ENCODE measurements at places on chromosomes 2 and 18.
A peak's percentile ranks its signal among the peaks of the same experiment; 100 is the strongest.

- DNase-seq: no peak
These were observed 4.3 kb downstream of the VAPA start for GRCh38 chr18:9918016-9918680.

DNA sequence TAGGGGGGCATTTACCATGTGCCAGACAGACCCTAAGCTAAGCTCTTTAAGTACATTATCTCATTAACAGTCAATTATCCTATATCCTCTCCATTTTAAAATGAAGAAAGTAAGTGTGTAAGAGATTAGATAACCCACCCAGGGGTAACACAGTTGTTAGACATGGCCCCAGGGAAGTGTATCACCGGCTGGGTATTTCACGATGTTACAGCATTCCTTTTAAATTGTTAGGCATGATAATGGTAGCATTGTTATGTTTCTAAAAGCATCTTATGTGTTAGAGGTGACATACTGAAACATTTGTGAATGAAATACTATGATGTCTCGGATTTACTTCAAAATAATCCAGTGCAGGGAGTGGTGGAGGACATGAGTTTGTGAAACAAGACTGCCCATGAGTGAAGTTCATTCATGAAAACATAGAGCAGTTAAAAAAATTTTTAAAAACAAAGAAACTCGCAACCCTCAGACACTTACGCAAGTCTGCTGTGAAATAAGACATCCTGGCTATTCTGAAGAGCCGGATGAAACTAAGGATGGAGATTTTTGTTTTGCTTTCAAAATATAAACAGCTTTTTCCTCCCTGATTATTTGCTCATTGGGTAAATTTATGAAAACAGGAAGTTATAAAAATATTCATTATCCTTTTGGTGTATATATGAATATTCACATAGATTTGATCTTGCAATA, 54.9 kb downstream of the IL1RL2 start:
- DNase-seq: no peak

DNA sequence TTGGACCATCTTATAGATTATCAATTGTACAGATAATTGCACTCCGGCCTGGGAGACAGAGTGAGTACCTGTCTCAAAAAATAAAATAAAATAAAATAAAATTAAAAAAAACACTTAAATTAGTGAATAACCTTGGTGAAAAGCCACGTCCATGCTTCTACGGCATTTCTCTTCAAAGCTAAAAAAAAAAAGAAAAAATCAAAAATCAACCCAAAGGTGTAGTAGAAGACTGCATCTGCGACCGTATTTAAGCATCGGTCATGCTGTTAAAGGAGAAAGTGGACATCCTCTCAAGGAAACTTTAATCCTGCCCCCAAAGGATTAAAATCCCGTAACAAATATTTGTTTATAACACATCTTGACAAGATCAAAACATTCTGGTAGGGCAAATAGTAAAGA, 350 bp upstream of the RNF138 start:
- no peak for DNase-seq

DNA sequence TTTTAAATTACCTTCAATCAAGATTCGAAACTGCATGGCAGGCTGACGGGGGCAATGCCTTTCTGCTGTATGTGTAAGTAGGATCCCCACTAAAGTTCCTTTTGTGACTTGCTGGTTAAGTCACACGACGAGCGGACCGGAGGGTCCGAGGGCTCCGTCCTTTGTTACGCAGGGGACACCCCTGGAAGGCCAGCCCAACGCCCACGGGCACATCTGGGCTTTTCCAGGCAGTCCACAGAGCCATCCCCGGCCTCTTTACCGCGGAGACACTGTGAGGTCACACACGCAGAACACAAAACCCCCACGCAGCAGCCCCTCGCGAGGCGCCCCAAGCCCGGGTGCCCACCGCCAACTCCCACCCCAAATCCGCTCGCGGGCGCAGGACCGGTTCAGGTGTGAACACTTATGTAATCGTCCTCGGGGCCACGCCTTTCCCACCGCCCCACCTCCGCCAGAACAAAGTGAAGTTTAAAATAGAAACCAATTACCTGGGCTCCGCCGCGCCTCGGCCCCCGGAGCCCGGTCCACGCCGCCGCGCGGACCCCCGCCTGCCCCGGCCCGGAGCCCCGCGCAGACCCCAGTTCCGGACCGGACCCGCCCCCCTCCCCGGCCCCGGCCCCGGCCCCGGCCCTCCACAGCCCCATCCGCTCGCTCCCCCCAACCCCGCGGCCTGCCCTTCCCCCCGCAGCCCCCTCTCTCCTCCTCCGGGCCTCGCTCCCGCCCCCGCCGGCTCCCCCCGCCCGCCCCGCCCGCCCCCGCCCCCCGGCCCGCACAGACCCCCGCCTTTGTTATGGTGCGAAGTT, 4.2 kb downstream of the ZNF516 start:
- peak; percentile 73 for DNase-seq

DNA sequence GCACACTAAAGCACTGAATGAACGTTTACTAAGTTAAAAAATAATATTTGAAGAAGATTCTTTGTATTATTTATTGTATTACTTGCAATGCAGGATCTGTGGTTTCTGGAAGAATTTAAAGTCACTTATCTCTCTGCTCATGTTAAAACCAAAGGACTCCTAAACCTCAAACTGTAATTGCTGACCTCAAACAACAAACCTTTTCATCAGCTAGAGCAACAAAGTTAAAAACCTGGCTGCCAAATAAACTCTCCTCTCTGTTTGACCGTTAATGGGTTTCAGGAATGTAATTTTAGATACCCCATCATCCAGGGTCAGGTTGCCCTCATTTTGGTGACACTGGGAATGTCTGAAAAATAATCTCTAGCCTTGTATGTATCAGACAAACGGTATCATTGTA, 239.1 kb downstream of the TGIF1 start:
- DNase-seq: no peak

DNA sequence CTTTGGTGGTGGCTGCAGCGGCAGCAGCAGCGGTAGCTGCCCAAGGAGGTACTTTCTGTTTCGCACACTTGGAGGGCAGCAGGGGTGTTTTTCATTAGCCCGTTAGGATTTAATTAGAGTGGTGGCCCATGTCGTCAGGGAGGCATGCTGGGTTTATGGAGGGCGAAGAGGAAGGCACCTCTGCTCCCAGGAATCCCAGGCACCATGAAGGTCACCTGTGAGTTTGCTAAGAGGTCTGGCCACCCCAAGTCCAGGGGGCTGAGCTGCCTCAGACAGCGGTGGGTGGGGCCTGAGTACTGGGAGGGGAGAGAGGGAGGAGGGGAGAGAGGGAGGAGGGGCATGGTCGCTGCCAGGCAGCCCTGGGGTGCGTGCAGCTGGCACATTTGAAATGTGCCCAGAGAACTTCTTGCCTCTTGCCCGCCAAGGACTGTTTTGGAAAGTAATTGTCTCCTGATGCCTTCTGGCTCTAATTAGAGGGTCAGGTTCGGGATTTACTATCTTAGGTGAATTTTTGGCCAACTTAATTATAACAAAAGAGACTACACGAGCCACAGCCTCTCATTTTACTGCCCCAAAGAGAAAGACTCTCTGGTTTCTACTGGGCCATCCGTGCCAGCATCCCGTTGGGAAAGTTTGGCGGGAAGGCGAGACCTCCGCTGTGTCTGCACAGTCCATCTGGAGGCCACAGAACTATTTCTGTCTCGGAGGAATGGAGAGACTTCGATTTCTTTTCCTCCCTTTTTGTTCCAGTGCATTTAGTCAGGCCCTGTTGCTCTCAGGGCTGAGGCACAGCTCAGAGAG, 62.0 kb downstream of the GLI2 start:
- DNase-seq: peak; percentile 22

GRCh38 chr18:3466872-3467271, 16.9 kb downstream of the TGIF1 start:
- DNase-seq: no peak

DNA sequence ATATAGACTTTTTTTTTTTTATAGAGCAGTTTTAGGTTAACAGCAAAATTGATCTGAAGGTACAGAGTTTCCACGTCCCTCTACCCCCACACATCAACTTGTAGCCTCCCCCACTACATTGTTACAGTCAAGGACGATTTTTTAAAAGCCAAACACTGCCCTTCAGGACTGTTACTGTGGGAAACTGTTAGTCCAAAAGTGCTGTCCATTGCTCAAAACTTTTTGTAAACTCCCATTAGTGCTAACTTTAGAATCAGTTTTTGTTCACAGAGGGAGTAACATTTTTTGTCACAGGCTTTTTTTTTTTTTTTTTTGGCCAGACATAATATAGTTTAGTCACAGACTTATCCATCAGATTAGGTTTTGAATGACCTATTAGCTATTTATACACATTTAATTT, 24.1 kb downstream of the ELP2 start:
- no peak for DNase-seq

DNA sequence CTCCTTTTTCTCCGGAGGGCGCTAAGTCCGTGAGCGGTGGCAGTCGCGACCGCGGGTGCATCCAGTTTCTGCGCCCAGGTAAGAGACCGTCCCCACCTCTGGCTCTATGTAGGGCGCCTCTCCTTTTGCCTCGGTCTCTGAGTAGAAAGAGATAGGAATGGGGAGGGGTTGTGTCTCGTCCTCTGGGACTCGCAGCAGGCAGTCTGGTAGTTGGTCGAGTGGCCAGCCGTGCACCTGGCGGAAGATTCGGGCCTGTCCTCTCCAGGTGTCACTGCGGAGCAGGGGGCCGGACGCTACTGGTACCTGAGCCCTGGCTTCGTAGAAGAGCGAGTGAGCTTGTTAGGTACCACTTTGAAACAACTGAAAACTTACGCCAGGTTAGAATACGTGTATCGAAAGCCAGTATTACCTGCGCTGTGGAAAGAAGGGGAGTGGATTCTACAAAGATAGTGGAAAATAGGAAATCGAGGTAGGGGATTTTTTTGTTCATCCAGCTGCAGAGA, 403 bp downstream of the MAP2 start:
- DNase-seq: peak; percentile 59

- no peak for DNase-seq
These were observed 24.9 kb downstream of the BIN1 start for GRCh38 chr2:127081826-127082633.

DNA sequence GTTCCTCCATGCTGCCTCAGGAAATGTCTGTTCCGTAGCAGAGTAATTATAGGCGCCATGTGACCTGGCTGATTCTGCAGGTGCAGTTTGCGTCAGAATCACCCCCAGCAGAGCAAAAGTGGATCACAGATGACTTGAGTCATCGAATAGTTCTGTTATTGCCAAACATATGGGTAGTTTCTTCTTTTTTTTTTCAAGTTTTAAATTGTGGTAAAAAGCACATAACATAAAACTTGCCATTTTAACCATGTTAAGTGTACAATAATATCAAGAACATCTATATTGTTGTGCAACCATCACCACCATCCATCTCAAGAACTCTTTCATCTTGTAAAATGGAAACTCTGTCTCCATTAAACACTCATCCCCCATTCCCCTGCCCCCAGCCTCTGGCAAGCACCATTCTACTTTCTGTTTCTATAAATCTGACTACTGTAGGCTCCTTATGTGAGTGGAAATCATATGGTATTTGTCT, 177.7 kb upstream of the TWIST2 start:
- DNase-seq: no peak

GRCh38 chr2:55547001-55547400, 27.5 kb downstream of the CFAP36 start:
- DNase-seq: no peak

DNA sequence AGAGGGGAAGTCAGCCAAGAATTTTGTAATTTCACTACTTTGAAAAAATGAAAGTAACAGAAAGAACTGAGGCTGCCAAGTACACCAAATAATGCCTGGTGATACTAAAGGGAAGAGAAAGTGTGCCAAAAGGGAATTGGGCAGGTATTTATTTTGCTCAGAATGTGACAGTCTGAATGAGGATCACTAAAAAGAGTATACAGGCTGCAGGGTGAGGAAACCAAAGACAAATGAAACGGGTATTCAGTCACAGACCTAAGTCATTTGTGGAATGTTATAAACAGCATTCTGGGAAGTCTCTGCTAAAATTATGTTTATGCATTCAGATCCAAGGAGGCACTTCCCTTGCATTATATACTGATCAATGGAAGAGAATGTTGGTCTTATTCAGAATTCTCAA, 418.6 kb upstream of the SLC39A10 start:
- no peak for DNase-seq

GRCh38 chr18:12036201-12036751, 55.0 kb downstream of the IMPA2 start:
- no peak for DNase-seq

DNA sequence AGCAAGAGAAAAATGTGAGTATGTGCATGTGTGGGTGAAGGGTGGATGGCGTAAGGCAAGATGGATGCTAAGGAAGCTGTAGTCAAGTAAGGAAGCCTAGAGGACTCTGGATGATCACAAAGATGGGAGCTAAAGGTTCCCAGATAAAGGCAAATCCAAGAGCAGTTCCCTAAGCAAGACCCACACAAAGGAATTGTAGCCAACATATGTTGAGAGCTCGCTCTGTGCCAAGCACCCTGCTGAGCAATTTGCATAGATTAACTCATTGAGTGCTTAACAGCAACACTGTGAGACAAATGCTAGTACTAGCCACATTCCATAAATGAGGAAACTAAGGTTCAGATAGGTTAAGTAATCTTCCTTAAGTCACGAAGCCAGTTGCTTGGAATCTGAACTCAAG, 132.6 kb downstream of the C1D start:
- DNase-seq: no peak

DNA sequence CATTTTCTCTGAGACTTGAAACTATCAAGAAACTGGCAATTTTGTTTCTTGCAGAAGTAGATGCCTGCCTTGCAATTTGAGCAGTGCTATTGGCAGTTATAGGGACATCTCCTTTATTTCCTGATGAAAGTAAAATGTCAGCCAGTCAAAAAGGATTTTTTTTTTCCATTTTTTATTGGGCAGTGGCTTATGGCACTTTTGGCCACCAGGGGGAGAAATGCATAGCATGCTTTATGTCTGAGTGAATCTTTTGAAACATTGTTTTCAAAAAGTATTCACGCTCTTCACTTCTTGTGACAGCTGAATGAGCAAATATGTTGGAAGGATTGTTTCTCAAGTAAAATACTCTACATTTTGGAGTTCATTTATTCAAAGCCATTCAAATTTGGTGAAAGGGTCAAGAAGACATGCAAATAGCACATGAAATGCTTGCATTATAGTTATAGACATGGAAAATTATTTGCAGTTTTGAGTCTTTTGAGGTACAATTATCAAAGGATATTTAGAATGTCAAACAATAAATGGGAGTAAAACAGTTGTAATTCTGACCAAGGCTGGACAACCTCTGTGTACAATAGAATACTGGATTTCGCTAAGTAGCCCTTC, 491.0 kb downstream of the CDH2 start:
- DNase-seq: no peak

DNA sequence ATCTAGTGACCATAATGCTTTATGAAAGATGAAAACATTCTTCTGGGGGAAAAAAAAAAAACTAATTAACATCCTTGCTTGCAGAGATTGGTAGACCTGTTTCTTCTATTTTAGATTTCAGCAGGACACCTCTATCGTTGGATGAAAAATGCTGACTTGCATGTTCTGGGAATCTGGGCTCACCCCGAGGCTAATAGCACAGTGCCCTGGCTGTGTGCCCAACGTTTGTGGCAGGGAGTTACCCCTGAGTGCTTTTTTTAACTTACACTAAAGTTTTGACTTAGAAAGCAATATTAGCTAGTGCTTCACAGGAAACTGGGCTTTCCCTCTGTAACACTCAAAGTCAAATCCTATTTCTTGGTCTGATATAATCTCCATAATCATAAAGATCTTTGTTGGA, 233.2 kb downstream of the SLC8A1 start:
- DNase-seq: peak; percentile 84

GRCh38 chr18:26579941-26580618, 31.7 kb upstream of the KCTD1 start:
- no peak for DNase-seq

GRCh38 chr2:26911911-26912861, 58.3 kb upstream of the MAPRE3 start:
- DNase-seq: no peak
